Hypothalamus (tissue), 51 donors: ENCODE measurements at places on chromosomes 1 and 21.

- DNase-seq: no peak
These were observed 150.3 kb downstream of the DMRTA2 start for GRCh38 chr1:50272912-50273311.

DNA sequence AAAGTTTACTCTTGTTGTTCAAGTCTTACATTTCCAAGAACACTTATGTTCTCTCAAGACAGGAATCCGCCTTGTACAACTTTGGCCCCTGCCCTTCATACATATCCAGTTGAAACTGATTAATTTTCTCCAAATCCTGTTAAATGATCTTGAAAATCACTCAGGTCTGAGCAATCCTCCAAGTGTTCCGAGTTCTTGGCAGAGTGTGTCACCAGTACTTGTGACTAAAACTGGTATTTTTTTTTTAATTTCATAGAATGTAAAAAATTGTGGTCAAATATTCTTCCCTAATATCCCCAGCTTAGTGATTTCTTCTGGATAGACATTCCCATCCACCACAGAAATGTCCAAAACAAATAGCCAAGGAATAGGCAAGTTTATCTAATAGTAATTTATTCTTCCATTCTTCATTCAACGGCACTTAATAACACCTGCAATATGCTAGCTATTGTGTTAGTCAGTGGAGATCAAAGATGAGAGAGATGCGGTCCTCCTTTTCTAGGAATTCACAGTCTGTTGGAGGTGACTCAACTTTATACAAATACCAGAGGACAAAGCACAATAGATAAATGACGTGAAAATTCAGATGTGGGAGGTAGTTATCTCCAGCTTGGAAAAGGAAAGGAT, 71.4 kb downstream of the DIRAS3 start:
- DNase-seq: no peak

- DNase-seq: peak; percentile 24
These were observed 240.1 kb downstream of the DISC1 start for GRCh38 chr1:231866392-231867331.

DNA sequence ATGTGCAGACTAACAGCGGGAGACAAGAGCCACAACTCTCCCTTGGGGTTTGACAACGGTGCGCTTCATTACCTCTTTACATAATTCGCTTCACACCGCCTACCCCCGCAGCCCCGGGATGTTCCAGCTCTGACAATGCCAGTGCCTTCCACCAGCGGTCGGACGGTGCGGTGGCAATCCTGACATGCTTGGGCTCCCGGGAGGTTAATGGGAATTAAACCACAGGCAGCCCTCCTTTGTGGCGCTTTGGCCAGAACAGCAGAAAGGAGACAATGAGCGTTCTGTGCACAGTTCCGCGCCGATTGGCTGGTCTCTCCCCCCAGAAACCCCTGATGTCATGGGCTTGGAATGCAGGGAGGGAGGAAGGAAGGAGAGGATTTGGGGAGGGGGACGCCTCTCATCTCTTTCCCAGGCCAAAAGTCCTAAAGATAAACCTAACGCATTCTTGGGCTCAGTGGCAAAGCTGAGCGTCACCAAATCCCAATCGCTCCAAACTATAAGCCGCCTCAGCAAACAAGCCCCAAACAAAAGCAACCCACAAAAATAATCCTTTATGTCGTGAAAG, 1.3 kb downstream of the CNN3 start:
- peak; percentile 52 for DNase-seq

DNA sequence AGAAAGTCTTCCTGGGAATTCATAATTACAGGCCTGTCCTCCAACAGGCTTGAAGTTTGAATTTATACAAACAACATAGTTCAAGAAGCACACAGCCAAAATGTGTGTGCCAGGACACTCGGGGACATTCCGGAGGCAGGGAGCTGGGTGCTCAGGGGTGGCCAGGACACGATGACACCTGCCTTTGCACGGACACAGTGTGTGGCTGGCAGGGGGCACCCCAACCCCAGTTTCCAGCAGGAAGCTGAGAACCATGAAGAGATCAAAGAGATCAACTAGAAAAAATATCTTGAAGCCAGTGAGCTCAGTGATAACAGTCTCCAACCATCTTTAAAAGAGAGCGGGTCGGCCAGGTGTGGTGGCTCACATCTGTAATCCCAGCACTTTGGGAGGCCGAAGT, 32.5 kb upstream of the TRAPPC10 start:
- DNase-seq: no peak

DNA sequence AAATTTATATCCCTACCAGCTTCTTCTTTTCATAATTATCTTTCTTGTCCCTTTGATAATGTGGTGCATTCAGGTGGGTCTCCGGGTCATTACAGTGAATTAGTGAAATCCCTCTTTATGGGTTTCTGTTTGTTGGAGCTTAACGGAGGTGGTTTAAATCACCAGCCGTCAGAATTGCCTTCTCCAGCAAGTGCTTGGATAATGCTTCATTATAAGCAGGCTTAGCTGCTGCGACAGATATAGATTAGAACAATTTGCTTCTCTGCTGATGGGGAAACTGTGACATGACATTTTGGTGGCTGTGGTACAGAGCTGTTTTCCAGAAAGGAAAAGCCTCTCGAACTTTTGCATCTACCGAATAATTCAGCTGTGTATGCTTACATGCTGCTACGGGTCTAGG, 56.9 kb downstream of the KAZN start:
- DNase-seq: no peak

DNA sequence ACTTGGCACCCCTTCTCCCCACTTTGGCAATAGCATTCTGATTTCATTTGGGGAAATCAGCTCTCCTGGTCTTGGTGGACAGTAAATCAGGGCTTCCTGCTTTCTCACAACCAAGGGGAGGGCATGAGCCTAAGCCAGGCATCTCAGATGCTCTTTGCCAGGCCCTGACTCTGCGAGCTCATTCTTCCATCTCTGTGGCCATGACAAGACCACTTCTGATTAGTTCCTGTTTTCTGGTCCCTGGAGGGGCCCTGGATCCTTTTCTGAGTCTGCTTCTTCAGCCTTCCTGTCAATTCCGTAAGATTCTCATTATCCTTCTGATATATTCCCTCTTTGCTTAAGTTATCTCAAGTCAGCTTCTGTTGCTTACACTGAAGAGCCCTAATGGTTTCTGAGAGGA, 210.4 kb downstream of the HIVEP3 start:
- DNase-seq: no peak

GRCh38 chr1:234772345-234773147, 162.6 kb upstream of the IRF2BP2 start:
- no peak for DNase-seq

- no peak for DNase-seq
These were observed 683 bp upstream of the DMAP1 start for GRCh38 chr1:44212355-44213221.

DNA sequence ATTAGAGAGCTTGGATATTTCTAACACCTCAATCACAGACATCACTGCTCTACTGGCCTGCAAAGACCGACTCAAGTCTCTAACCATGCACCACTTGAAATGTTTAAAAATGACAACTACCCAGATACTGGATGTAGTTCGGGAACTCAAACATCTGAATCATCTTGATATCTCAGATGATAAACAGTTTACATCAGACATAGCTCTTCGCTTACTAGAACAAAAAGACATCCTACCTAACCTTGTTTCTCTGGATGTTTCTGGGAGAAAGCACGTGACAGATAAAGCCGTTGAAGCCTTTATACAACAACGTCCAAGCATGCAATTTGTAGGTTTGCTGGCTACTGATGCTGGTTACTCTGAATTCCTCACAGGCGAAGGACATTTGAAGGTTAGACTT, 45.1 kb downstream of the ZYG11B start:
- DNase-seq: no peak

DNA sequence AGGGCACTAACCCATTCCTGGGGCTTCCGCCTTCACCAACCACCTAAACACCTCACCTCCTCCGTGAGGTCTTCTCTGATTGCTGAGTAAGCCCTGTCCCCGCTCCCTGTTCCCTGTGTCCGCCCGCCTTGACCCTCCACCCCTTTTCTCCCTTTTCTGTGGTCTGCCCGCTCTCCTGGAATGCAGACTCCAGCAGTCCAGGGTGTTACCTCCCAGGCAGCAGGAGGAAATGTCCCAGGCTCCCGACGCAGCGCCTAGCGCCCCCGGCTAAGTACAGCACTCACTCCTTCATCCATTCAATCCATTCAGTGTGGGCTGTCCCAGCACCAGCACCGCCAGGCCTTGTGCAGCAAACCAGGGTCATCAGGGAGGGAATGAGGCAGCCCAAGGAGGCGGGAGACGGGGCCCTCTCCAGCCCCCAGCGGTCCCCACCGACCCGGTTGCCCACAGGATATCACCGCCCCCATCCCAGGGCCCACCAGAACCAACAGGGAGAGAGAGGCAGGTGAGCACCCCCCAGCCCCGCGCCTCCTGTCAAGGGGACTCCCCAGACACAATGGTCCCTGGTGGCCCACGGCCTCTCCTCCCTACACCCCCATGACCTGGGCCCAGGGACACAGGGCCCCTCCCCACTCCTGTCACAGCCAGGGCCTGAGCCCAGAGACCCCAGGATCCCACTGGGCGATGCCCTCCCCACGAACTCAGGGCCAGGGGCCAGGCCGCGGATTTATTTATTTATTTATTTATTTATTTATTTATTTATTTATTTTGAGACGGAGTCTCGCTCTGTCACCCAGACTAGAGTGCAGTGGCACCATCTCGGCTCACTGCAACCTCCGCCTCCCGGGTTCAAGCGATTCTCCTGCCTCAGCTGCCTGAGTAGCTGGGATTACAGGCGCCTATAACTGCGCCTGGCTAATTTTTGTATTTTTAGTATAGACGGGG, 10.2 kb downstream of the TNFRSF14 start:
- no peak for DNase-seq

DNA sequence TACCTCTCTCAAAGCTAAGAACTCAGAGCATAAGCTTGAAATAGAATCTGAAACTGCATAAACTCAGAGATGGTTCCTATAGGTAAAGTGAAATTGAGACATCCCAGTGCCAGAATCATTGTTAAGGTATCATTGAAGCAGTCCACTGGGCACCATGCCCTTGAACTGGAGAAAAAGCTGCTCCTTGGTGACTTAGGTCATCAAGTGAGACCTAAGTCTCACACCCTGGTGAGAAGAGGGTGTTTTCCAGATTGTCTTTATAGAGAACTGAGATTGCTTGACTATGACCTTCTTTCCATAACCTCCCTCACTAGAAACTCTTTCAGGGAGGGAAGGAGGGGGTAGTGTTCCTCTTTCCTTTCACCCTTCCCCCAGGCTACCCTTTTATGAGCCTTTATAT, 9.4 kb upstream of the ATP6V1G3 start:
- no peak for DNase-seq

- no peak for DNase-seq
These were observed 30.2 kb upstream of the RNF187 start for GRCh38 chr1:228457017-228457395.

DNA sequence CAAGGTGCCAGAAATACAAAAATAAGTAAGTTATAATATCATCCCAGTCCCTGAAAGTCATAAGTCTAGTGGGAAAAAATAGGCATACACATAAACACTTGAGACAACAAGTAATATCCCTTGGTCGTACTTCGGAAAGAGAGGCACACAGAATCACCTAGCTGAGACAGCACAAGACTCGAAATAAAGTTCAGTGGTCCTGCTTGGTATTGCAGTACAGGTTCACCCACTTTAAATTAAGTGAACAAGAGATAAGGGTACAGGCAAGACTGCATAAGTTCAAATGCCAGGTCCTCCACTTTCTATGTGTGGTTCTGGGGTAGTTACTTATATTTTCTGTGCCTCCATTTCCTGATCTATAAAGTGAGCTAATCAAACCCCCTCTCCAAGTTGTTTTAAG, 47.6 kb downstream of the SEC16B start:
- DNase-seq: no peak

DNA sequence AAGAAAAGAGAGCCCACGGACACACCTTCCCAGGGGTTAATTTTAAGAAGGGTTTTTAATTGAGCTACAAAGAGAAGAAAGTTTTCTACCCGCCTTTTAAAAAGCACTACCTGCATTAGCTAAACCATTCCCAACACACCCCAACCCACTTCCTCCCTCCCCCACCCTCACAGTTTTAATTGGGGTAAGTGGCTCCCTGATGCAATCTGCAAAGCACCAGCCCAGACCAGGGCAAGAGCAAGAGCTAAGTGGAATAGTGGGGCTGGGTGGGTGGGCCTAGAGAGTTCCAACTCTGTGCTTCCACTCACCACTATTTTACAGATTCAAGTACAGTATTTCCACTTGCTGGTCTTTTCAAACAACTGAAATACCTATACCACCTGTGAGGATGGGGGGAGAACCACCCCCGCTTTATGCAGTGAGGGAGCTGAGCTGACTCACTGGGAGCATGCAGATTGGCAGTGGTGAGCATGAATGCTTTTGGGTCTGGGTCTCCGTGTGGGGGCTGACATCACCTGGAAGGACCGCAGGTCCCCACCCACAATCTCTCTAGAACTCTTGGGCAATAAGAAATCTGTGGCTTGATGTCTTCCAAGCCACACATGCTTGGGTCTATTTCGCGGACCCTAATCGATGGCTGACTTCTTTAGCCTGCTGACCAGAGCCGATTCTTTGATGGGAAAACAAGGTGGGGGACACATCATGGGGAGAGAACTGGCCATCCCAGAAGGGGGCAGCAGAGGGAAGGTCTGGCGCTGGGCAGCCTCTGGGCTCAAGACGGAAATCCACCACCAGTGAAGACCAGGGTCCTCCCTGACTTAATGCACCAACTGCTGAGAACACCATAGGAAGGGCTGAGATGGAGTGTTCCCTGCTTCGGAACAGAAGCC, 95.5 kb downstream of the SSBP3 start:
- DNase-seq: no peak

GRCh38 chr1:199545780-199546179, 481.7 kb upstream of the NR5A2 start:
- no peak for DNase-seq

DNA sequence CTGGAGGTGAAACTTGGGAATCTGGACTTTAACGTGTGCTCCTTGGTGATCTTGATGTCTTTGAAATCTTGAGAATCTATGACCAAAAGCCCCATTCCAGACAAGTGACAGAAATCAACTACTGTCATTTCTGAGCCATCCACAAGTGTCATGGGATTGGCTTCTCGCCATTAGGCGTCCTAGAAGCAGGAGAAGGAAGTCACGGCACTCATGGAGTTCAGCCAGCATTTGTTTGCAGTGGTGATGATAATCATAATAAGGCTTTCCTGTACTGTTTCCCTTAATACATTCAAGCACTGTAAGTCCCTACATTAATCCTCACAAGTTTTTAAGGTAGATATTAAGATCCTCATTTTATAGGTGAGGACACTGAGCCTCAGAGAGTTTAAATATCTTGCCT, 11.9 kb downstream of the F5 start:
- no peak for DNase-seq

- DNase-seq: no peak
These were observed 1.5 kb downstream of the RPS6KA1 start for GRCh38 chr1:26530895-26531598.
